ENCODE measurements at places on chromosomes 1 and 21.

- DNase-seq, result no peak
Measured at GRCh38 chr1:235342039-235342438, 13.7 kb downstream of the GGPS1 start.

- no peak for DNase-seq
Measured at GRCh38 chr1:173453982-173454381, 23.2 kb upstream of the PRDX6 start.

- DNase-seq, result no peak
Measured at GRCh38 chr21:34065027-34065426, 8.4 kb upstream of the MRPS6 start.

DNA sequence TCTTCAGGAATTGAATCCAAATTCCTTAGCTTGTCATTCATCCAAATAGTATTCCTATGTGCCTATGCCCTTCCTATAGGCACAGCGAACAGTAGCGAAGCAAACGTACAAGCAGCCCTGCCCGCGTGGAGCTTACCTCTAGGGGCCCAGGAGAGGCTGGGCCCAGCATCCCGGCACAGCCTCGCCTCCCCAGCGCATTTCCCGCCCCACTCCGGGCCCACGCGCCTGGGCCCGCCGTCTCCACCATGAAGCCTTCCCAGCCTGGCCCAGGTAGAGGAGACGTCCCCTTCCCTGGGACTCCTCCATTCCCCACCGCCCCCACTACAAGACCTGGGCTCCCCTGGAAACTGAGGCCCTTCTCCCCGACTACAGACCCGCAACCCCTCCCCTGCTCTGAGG is 245 bp upstream of the TMEM269 start:
- no peak for DNase-seq

GRCh38 chr21:42454786-42455185 is 41.2 kb downstream of the RSPH1 start:
- DNase-seq, result no peak

DNA sequence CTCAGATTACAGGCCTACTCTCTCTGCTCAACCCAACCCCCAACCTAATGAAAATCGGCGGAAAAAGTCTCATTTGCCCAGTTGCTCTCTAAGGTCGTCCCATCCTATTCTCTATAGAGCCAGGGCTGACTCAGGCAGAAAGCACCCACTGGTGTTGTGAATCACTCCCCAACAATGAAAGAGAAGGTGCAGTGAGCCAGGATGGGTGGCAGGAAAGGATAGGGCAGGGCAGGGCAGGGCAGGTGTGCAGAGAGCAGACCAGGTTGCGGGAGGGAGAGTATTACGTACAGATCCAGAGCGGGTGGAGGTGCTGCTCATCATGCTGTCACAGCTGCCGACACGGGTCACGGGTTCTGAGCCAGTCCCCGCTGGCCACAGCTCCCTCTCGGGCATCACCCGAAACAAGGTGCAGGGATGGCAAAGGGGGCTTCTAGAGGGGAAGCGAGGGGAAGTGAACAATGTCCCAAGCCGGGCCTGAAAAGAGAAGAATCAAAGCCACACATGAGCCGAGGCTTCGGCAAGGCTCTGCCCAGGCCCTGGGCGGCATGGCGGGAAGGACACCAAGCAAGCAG is 5.3 kb downstream of the C1orf116 start:
- DNase-seq, result no peak

- no peak for DNase-seq
Measured at GRCh38 chr21:17650292-17650691, 37.6 kb upstream of the BTG3 start.

GRCh38 chr1:26166719-26167281 is 2.0 kb downstream of the C1orf232 start:
- no peak for DNase-seq

All from NCI-H446 (cell line).